Activated CD8-positive, alpha-beta memory T cell treated with anti-CD3 and anti-CD28 coated beads for 48 hours (primary cell): ENCODE measurements at places on chromosomes 4 and X.

DNA sequence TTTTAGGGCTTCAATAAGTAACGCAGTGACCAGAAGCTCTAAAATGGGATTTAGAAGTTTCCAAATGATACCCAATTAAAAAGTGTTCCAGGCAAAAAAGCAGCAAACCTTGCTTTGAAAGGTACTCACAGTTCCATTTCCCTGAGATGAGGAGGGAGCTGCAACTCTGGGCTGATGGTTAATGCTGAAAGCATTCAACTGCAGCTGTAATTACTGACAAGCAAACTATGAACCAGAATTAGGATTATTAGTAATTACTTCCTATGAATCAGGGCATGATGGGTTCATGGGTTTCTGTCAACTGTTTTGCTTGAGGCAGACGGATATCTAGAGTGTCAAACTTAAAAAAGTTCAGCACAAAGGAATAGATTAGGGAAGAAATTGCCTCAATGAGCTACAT, 357.4 kb downstream of the STIM2 start:
- DNase-seq, result no peak

DNA sequence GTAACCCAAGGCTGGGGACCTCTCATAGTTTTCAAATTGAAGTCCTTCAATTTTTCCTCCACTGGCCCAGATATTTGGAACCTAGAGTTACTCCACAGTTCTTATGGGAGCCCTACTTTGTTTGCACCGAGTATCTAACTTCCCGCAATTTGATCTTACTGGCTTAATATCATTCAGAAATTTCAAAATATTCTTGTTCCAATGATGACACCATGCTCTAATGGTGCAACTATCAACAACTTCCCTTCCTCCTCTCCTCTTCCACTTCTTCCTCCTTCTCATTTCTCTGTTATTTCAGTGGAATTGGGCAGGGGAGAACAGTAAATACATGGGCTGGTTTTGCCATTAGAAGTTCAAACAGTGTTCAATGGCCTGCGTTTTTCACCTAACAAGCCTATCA, 20.2 kb downstream of the PDCL2 start:
- DNase-seq, result no peak

GRCh38 chrX:18016941-18017340, 155.8 kb upstream of the RAI2 start:
- no peak for DNase-seq

GRCh38 chr4:62087706-62088105, 887.6 kb downstream of the ADGRL3 start:
- DNase-seq, result no peak

GRCh38 chr4:110641218-110641617, 18.3 kb upstream of the PITX2 start:
- no peak for DNase-seq

DNA sequence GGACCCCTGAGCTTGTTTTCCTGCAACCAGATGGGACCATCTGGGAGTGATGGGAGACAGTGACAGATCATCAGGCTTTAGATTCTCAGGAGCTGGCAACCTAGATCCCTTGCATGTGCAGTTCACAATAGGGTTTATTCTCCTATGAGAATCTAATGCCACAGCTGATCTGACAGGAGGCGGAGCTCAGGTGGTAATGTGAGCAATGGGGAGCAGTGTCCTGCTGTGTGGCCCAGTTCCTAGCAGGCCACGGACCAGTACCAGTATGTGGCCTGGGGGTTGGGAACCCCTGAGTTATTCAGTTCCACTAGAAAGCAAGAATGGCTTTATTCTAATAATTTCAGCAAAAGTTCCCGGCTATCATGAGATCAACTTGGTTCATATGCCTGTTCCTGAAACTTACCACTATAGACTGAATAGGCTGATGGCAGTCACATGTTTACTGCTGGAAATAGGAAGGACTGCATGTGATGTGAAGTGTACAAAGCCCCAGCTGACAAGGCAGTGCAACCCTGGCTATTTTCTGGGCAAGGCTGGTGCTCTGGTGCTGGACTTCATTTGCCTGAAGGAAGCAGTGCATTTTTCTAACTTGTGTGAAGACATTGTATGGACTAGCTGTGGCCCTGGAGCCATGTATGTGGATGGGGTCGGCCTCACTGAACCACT, 107.2 kb downstream of the SPRY1 start:
- DNase-seq, result no peak

GRCh38 chr4:81257021-81257420, 42.0 kb upstream of the PRKG2 start:
- DNase-seq, result no peak

DNA sequence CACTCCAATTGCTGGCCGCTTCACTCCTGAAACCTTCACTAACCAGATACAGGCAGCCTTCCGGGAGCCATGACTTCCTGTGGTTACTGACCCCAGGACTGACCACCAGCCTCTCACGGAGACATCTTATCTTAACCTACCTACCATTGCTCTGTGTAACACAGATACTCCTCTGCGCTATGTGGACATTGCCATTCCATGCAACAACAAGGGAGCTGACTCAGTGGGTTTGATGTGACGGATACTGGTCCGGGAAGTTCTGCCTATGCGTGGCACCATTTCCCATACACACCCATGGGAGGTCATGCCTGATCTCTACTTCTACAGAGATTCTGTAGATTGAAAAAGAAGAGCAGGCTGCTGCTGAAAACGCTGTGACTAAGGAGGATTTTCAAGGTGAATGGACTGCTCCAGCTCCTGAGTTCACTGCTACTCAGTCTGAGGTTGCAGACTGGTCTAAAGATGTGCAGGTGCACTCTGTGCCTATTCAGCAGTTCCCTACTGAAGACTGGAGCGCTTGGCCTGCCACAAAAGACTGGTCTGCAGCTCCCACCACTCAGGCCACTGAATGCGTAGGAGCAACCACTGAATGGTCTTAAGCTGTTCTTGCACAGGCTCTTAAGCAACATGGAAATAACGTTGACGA, 35.8 kb upstream of the PRDM8 start:
- no peak for DNase-seq

DNA sequence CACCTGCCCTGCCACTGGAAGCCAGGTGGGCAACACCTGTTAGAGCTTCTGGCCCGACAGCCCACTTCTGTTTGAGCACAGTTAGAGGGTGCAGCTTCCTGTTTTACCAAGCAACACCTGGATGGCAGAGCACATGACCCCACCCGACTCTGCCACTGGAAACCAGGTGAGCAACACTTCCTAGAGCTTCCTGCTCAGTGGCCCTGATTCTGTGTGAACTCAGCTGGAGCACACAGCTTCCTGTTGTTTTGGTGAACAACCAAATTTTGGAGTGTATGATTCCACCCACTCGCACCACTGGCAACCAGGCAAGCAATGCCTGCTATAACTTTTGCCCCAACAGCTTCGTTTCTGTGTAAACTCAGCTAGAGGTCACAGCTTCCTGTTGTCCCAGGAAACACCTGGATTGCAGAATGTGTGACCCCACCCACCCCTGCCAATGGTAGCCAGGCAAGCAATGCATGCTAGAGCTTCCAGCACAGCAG, 163.8 kb upstream of the KLF8 start:
- DNase-seq, result no peak

DNA sequence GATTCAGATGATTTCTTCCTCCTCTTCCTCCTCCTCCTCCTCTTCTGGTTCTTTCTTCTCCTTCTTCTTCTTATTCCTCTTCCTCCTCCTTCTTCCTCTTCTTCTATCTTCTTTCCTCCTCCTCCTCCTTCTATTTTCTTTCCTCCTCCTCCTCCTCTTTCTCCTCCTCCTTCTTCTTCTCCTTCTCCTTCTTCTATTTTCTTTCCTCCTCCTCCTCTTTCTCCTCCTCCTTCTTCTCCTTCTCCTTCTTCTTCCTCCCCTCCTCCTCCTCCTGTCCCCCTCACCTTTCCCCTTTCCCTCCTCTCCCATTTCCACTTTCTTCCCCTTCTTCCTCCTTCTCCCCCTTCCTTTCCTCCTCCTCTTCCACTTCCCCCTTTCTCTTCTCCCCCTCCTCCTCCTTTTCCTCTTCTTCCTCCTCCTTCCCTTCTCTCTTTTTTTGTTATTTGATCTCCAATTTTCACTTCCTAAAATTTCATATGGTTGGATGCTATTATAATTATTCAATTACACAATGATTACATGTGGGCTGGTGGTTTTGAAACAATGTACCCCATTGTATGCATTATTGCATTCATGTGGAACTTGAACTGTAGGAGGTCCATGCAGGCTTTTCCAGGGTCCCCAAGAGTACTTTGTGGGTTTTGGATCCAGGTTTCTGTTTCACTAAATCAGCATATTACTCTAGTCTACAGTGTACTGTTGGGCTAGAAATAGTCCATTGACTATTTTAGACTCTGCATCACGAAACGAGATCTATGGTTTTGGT, 68.1 kb downstream of the SORBS2 start:
- no peak for DNase-seq

DNA sequence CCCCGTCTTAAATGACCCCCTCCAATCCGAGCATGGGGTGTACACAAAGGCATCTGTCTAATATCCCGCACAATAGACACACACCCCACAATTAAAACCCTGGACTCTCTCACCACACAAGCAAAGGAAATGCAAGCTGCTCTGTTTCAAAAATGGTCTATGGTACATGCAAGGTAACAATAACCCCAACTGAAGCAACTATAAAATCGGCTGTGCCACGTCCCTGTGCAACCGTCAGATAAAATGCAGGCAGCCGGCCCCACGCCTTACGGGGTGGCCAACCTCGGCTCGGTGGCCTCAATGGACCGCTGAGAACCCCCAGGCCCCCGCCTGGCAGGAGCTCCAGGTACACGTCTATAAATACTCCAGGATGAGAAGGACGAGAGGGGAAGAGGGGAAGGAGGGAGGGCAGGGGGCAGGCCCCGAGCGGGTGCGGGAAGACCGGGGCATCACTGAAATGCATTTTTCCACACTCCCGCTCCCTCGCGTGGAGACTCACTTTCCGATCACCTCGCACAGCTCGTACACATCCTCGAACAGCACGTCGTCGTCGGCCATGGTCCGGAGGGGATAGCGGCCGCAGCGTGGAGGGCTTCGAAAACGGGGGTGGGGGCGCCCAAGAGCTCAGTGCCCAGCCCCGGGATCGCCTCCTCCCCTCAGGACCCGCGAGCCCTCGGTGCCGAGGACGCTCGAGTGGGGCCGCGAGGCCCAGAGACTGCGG, 763 bp downstream of the CASK start:
- DNase-seq, result no peak
